ENCODE measurements at places on chromosomes 1 and 21. TPM values are rescaled to one million over a fixed set of nuclear protein-coding genes. Genes with fewer than 3 reads are reported as not detected.

Gene LCE3D
- total RNA-seq, result not detected

Gene BLACAT1
- 0.40 TPM for total RNA-seq

Gene TAS1R1
- total RNA-seq, result not detected

Gene CFHR1
- not detected for total RNA-seq

- no peaks in the 10 kb centered on the region for H3K27me3 ChIP-seq
- no peak for DNase-seq
Measured at GRCh38 chr1:220708936-220709801, 19.0 kb downstream of the C1orf115 start.

DNA sequence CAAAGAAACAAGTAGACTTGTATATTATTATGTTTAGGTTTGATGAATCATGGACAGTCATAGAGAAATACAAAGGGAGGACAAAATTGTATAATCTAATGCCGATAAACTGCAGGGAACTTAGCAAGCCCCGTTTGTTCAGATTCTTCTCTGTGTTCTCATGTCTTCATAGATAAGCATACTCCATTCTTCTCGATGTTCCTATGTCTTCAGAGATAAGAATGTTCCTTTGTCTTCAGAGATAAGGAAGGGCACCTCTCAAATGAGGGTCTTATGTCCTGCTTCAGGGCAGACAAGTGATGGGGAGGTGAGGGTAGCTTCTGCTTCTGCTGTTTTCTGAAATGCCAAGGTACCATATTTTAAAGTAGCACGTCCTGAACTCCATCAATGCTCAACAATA is 19.7 kb upstream of the TADA1 start:
- H3K4me1 ChIP-seq, result no peaks in the 10 kb centered on the region
- no peaks in the 10 kb centered on the region for H3K27me3 ChIP-seq
- no peak overlapping the region for H3K27ac ChIP-seq
- no peak overlapping the region for H3K4me3 ChIP-seq

DNA sequence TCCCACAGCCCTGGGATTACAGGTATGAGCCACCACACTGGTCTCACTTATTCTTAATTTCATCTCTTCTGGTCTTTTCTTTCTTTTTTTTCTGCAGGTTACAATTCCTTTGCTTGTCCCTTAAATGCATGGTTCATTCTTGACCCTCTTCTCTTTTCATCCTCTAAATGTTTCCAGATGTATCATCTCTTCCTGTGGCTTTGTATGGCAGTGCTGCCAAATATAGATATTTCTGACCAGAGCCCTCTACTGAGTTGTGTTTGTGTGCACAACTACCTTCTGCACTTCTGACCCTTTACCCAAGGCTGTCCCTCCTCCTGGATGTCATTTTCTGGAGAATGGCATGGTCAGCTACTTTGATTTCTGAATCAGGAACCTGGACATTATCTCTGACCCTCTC is 32.5 kb downstream of the OLFML3 start:
- no peak overlapping the region for H3K4me3 ChIP-seq
- no peaks in the 10 kb centered on the region for H3K36me3 ChIP-seq
- no peak for DNase-seq
- H3K27ac ChIP-seq, result no peak overlapping the region

- H3K36me3 ChIP-seq, result no peaks in the 10 kb centered on the region
- H3K4me1 ChIP-seq, result no peaks in the 10 kb centered on the region
- no peak overlapping the region for H3K4me3 ChIP-seq
- H3K27me3 ChIP-seq, result no peaks in the 10 kb centered on the region
- DNase-seq, result no peak
- no peak overlapping the region for H3K27ac ChIP-seq
Measured at GRCh38 chr1:79929356-79929755, 922.8 kb upstream of the ADGRL4 start.

DNA sequence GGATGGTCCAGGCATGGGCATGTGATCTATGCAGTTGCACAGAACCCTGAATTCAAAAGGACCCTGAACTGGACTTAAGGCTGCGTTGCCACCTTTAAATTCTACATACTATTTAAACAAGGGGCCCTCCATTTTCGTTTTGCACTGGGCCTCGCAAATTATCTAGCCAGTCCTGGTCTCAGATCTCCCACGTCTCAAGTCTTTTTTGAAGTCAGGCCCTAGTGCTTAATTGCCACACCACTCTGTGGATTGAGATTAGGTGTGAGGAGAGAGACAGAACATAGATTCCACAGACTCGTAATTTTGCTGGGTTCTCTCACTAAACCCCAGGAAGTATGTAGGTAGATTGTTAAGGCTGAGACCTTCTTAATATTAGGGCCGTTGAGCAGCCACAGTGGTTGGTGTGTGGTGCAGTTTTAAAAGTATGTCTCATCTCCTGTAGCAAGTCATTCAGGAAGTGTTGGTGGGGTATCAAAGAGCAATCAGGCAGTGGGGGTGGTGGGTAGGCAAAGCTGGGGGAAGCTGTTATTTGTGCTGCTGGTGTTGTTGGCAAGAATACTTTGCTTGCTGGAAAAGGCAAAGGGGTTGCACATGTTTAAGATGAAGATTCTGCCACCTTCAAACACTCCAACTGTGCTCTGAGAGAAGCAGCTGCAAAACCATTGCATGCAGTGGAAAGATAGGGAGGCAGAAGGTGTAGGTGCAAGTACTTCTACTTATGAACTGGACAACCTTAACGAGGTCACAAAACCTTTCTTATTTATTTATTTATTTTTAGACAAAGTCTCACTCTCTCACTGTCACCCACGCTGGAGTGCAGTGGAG is 11.2 kb downstream of the CD84 start:
- H3K27me3 ChIP-seq, result no peaks in the 10 kb centered on the region
- H3K4me3 ChIP-seq, result no peak overlapping the region

DNA sequence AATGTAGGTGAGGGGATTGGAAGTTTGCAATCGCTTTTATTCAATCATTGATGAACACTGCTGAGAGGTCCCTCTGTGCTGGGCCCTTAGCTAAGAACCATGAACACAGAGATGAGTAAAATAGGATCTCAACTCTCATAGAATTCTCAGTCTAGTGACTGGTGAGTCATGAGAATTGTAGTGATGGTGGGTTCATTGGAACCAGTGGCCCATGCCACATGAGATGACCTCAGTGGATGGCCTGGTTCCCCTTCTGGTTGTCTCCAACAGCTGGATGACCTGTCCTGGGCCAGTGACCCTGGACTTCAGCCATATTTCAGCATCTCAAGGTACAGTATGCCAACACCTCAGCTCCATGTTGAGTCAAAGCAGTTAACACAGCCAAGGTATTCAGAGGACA is 21.3 kb upstream of the S100A10 start:
- no peaks in the 10 kb centered on the region for H3K27me3 ChIP-seq
- no peaks in the 10 kb centered on the region for H3K4me1 ChIP-seq
- H3K4me3 ChIP-seq, result no peak overlapping the region
- H3K36me3 ChIP-seq, result no peaks in the 10 kb centered on the region
- DNase-seq, result no peak
- H3K27ac ChIP-seq, result no peak overlapping the region

DNA sequence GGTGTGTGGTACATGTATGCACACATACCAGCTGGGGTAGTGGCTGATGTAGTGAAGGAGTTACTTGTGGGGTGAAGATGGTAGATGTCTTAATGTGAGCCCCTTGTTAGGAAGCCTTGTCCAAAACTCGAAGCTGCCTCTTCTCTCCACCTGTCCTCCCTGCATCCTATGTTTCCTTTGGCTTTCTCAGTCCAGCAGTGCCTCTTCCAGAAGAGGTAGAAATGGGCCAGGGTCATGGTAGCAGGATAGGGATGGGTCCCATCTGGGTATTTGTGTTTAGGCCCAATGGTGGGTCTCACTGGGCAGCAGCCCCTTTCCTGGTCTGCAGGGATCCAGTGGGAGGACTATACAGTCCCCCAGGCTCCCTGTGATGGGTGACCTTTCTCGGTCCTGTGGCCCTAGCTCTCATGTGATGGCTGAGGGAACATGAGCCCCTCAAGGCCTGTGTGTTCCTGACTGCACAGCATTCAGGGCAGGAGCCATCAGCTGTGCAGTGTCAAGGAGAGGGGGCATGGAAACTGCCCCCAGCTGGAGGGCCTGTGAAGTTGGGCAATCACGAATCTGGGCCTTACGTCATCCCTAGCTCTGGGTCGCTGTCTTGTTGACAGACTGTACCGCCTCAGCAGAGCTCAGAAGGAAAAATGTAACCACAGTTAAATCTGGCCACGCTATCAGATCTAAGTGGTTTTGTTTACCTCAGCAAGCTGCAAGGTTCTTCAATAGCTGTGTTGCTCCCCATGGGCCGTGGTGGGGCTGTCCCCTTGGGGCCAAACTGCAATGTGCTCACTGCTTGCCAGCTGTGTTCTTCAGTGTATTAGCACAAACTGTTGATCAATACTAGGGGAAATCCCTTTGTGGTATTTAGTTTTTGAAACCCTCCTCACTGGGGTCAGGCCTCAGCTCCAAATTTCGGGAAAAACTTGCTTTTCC is 82.7 kb downstream of the NOS1AP start:
- DNase-seq, result no peak
- no peak overlapping the region for H3K27ac ChIP-seq
- H3K4me3 ChIP-seq, result no peak overlapping the region
- H3K4me1 ChIP-seq, result no peaks in the 10 kb centered on the region
- H3K36me3 ChIP-seq, result no peaks in the 10 kb centered on the region

GRCh38 chr1:29259802-29260441 is 23.6 kb downstream of the PTPRU start:
- peaks cover 12% of the 10 kb centered on the region for H3K4me1 ChIP-seq
- H3K4me3 ChIP-seq, result peak overlapping the region; percentile 22
- no peaks in the 10 kb centered on the region for H3K27me3 ChIP-seq
- DNase-seq, result peak; percentile 91

DNA sequence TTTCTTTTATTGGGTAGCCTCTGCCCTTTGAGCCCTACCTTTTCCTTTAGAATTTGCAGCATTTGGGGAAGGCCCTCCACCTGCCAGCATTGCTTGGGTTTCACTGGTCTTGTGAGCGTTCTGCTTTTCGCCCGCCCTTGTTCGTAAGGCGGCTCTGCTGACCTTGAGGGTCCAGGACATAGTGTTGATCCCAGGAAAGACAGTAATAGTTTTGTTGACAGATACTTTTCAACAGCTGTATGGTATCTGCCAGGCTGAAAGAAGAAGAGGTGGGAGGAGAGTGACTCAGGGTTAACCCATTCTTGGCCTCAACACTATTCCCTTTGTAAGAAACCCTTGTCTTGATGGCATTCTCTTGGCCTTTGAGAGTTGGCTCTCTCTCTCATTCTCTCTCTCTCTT is 113.4 kb upstream of the SPAG17 start:
- H3K4me3 ChIP-seq, result no peak overlapping the region
- DNase-seq, result no peak
- H3K27ac ChIP-seq, result no peak overlapping the region
- no peaks in the 10 kb centered on the region for H3K36me3 ChIP-seq

GRCh38 chr1:117600966-117601365 is 4.9 kb upstream of the TENT5C start:
- H3K27me3 ChIP-seq, result no peaks in the 10 kb centered on the region
- DNase-seq, result no peak
- H3K27ac ChIP-seq, result no peak overlapping the region
- peaks cover 3% of the 10 kb centered on the region for H3K4me1 ChIP-seq

- peak overlapping the region; percentile 62 for H3K4me3 ChIP-seq
- no peak for DNase-seq
- no peaks in the 10 kb centered on the region for H3K27me3 ChIP-seq
- no peaks in the 10 kb centered on the region for H3K36me3 ChIP-seq
- H3K27ac ChIP-seq, result no peak overlapping the region
Measured at GRCh38 chr1:54489627-54490250, 58.3 kb upstream of the ACOT11 start.

All from upper lobe of left lung (tissue), 6 donors.